ENCODE measurements at places on chromosomes 6 and 20.
A peak's percentile ranks its signal among the peaks of the same experiment; 100 is the strongest.

GRCh38 chr6:118650582-118651281 lies 659 bp downstream of the CEP85L start:
- peak; percentile 53 for DNase-seq

GRCh38 chr20:11891776-11892545 lies 25.7 kb upstream of the BTBD3 start:
- peak; percentile 72 for DNase-seq

- DNase-seq, result peak; percentile 52
Measured at GRCh38 chr20:62953839-62954703, 1.6 kb downstream of the SLC17A9 start.

GRCh38 chr6:40075056-40075590 lies 140.9 kb upstream of the MOCS1 start:
- DNase-seq, result no peak

DNA sequence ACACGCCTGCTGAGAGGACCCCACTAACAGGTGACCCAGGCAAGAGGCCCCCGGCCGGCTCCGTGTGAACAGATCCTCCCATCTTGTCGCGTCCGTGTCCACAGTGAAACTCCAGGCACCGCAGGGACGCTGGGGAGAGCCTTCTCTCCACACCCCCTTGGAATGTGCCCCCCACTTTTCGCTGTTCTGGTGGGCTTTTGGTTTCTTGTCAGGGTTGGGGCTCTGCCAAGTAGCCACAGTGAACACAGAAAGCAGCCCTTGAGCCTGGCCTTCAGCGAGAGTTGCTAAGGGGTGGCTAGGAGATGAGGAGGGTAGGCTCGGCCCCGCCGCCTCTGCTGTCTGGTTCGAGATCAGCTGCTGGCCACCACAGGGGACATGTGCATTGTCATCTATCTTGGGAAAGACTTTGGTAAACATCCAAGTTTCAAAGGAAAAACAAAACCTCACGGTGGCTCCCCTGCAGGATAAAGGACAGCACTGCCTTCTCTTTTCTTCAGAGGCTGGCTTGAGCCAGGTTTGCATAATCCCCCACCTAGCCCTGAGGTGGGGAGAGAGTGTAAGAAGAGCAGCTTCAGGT lies 22.7 kb downstream of the SYNDIG1 start:
- no peak for DNase-seq

GRCh38 chr20:58783511-58784011 lies 67.1 kb downstream of the GNAS-AS1 start:
- DNase-seq, result no peak

- DNase-seq, result peak; percentile 32
Measured at GRCh38 chr6:12751694-12752325, 35.2 kb downstream of the PHACTR1 start.

- no peak for DNase-seq
Measured at GRCh38 chr6:157516319-157517026, 135.5 kb downstream of the ZDHHC14 start.

DNA sequence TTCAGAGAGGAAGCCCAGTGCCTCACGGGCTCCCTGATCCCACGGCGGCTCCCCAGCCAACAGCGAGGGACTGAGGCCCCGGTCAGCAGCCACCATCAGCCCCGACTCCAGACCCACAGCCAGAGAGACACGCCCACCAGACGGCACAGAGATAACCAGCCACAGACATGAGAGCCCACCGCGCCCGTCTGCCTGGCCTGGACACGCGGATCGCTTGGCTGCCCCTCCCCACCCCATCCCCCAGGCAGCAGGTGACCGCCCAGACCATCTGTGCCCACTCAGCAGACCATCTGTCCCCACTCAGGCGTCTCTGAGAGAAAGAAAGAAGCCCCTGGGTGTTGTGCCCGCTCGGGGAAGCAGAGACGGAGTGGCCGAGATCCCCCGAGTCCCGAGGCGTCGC lies 55.5 kb upstream of the CHRNA4 start:
- no peak for DNase-seq

GRCh38 chr6:155004576-155005372 lies 9.7 kb downstream of the TIAM2 start:
- no peak for DNase-seq

GRCh38 chr6:89605861-89606260 lies 32.7 kb downstream of the LYRM2 start:
- DNase-seq, result no peak

- no peak for DNase-seq
Measured at GRCh38 chr6:20835315-20836010, 301.2 kb downstream of the CDKAL1 start.

- DNase-seq, result no peak
Measured at GRCh38 chr6:2522521-2522920, 228.2 kb downstream of the MYLK4 start.

DNA sequence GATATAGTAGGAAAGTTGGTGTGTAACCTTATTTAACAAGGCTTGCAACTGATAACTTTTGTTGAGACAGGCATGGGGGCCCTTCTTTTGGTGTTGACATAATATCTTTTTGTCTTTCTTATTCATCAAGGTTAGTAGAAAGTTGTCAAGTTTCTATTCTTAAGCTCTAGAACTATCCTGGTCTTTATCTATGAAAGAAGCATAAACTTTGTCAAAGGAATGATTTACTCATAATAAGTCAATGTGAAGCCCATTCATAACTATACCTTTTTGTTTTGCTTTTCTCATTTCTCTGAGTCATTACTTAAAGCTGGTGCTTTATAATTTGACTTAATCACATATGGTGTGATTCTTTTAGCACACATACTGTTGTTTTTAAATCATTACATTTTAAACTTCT lies 312.4 kb downstream of the UTRN start:
- DNase-seq, result peak; percentile 62

GRCh38 chr20:2557873-2558580 lies 21.7 kb downstream of the TMC2 start:
- no peak for DNase-seq

DNA sequence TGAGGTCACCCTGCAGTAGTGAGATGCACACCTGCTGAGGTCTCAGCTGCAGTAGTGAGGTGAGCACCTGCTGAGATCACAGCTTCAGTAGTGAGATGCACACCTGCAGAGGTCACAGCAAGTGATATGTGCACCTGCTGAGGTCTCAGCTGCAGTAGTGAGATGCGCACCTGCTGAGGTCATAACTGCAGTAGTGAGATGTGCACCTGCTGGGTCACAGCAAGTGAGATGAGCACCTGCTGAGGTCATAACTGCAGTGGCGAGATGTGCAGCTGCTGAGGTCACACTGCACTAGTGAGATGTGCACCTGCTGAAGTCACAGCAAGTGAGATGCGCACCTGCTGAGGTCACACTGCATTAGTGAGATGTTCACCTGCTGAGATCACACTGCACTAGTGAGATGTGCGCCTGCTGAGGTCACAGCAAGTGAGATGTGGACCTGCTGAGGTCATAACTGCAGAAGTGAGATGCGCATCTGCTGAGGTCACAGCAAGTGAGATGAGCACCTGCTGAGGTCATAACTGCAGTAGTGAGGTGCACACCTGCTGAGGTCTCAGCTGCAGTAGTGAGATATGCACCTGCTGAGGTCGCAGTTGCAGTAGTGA lies 20.8 kb downstream of the ZDHHC14 start:
- no peak for DNase-seq

GRCh38 chr6:128666405-128666804 lies 146.0 kb upstream of the PTPRK start:
- no peak for DNase-seq

DNA sequence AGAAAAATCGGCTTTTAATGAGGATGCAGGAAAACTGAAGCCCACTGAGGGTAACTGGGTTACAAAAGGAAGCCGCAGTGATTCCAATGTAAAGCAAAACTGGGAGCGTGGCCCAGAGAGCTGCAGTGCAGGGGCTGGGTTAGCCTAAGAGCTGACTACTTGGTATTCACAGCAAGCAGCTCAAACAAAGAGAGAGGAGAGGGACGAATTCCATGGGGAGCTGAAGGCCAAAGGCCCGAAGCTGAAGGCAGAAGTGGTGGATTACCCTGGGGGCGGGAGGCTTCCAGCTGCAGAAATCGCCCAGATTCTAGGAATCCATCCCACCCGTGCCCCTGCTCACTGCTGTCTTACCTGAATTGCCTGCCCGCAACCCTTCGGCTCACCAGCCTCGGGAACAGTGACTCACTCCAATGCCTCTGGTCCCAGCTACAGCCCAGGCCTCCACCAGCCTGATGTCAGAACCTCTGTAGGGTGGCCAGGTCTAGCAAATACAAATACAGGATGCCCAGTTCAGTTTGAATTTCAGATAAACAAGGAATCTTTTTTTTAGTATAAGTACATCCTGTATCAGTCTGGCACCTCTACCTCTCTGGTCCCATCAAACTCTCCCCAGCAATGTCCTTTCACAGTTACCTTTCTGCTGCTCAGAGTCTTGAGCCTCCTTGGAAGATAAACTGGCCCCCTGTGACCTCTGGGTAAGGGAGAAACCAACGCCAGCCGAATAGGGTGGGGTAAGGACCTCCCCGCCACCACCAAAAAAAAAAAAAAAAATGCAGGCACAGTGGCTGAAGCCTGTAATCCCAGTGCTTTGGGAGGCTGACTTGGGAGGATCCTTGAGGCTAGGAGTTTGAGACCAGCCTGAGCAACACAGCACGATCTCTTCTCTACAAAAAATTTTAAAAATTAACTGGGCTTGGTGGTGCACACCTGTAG lies 14.6 kb upstream of the ZMYND8 start:
- no peak for DNase-seq

- DNase-seq, result no peak
Measured at GRCh38 chr6:94468830-94469229, 1049.5 kb upstream of the EPHA7 start.

GRCh38 chr6:132948889-132949288 lies 134.5 kb downstream of the RPS12 start:
- DNase-seq, result no peak

- DNase-seq, result no peak
Measured at GRCh38 chr20:31969991-31970390, 2.0 kb downstream of the XKR7 start.

DNA sequence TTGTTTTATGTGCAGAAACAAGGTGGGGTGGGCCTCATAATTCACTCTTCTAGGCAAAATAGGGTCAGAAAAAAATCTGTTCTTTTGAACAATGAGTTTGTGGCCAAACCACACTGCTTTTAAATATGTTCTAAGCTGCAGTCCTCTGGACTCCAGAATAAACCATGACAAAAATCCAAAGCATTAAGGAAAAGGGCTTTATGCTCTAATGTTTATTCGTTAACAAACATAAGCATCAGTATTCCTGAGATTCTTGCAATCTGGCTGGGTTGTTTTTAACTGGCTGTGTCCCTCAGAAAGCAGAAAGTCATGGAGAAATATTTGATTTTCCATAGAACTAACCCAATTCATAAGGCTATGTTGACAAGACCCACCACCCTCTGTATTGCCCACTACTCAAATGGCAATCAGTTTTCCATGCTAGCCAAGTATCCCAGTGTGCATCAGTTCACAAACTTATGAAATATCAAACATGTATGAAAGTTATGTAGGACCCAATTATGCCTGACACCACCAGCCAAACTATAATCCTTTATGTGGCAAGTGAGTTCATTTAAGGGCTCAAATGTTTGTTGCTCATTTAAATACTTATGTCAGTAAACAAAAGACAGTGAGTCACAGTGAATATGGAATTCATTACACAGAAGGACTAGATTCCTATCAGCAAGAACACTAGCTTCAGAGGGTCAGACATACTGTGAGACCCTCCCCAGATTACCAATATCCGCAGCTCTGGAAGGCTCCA lies 45.1 kb downstream of the PKHD1 start:
- DNase-seq, result no peak

- no peak for DNase-seq
Measured at GRCh38 chr20:16417001-16417400, 156.2 kb downstream of the KIF16B start.

DNA sequence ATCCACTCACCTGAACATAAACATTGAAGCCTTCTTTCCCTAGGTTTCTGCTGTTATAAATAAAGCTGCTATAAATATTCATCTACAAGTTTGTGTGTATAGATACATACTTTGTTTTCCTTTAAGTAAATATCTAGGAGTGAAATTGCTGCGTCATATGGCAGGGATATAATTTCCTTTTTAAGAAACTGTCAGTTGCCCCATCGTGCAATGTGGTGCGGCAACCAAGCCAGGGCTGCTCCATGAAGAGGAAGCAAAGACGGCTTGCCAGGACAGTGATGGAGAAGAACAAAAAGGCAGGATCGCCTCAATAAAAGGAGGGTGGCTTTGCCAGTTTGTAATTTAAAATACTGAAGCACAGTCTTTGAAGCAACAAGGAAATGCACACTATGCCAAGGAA lies 36.6 kb downstream of the CITED2 start:
- DNase-seq, result no peak

- DNase-seq, result no peak
Measured at GRCh38 chr20:37822141-37822601, 80.8 kb upstream of the VSTM2L start.

- DNase-seq, result no peak
Measured at GRCh38 chr20:2751347-2751877, 49.0 kb downstream of the CPXM1 start.

DNA sequence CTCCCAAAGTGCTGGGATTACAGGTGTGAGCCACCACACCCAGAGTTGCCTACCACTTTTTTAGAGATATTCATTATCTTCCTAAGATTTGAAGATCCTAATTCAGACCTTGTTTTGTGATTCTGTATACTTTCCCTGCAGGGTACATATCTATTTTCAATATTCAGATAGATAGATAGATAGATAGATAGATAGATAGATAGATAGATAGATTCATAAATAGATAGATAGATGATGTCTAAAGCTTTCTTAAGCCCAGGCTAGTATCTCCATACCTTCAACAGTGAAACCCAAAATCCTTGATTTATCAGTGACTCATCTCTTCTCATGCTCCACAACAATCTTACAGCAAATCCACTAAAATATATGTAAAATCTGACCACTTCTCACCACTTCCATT lies 30.8 kb downstream of the ZNF391 start:
- no peak for DNase-seq

GRCh38 chr20:64216910-64217309 lies 38.6 kb upstream of the PCMTD2 start:
- DNase-seq, result no peak

GRCh38 chr20:37358366-37359150 lies 12.6 kb downstream of the SRC start:
- no peak for DNase-seq

DNA sequence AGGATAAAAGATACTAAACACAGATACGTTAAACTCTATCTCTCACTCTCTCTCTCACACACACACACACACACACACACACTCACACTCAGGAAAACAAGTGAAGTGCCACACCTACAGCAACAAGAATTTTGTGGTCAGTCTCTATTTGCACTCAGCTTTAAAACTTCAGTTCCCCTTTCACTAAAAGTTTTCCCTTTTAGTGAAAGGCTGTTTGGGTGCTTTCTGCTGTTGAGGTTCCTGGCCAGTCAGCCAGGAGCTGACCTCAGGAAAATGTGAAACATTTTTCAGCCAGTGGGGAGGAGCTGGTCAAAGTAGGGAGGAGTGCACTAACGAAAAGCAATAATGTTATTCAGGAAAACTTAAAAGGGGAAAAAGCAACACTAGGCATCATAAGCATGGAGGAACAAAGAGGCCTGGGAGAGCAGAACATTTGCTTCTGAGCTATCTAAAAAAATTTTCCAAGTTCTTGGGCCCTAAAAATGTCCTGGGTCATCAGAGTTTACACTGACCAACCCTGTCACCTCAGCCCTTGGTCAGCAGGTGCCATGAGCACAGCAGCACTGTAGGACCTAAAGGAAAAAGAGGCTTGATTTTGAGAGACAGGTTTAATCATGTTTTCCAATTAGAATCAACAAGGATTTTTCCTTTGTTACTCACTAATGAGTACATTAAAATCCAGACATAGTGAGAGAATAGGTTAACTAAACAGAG lies 30.7 kb upstream of the NT5E start:
- DNase-seq, result no peak

Measured in activated CD4-positive, alpha-beta T cell treated with anti-CD3 and anti-CD28 coated beads, Interleukin-10, Interleukin-2, amounts not matched to agents 100 ng/mL and 50 ng/mL, durations not matched to agents 16 hours and 8 hours (primary cell).